ENCODE measurements at places on chromosomes 2 and 18.

- no peak for DNase-seq
Measured at GRCh38 chr2:192072261-192072660, 122.5 kb downstream of the TMEFF2 start.

DNA sequence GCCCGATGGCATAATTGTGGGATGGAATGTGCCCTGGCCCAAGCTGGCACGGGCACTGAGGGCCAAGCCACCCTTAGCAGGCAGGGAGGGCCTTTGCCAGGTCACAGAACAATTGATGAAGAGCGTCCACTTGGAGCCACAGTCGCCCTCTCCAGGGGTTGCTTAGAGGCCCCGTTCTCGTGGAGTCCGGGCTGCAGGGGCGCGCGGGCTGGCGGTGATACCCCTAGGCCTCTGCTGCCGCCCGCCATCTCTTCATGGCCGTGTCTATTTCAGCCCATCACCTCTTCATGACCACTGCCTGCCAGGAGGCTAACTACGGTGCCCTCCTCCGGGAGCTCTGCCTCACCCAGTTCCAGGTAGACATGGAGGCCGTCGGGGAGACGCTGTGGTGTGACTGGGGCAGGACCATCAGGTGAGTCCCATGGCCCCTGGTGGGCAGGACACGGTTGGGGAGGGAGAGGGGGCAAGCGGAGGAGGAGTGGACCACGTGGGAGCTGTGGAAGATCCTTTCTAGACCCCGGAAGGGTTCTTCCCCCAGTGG, 17.6 kb downstream of the RAMP1 start:
- no peak for DNase-seq

- DNase-seq: no peak
Measured at GRCh38 chr2:46855805-46856204, 59.8 kb downstream of the MCFD2 start.

- no peak for DNase-seq
Measured at GRCh38 chr2:69184224-69184623, 171.2 kb downstream of the ANTXR1 start.

DNA sequence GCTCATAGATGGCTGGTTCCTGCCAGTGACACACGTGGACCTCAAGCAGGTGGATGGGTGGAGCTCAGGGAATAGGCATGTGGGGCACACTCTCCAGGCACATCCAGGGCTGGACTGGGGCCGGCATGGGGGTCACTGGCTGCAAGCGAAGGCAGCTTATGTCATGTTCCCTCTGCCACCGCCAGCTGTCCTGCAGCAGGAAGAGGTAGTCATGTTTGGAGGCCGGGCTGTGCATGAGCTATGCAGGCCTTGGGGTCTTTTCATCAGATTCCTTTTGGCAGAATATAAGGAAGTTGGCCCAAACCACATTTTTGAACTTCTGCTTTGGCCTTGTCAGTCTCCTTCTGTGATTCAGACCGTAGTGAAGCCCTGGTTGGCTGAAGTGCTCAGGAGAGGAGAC, 61.5 kb downstream of the AGAP1 start:
- no peak for DNase-seq

DNA sequence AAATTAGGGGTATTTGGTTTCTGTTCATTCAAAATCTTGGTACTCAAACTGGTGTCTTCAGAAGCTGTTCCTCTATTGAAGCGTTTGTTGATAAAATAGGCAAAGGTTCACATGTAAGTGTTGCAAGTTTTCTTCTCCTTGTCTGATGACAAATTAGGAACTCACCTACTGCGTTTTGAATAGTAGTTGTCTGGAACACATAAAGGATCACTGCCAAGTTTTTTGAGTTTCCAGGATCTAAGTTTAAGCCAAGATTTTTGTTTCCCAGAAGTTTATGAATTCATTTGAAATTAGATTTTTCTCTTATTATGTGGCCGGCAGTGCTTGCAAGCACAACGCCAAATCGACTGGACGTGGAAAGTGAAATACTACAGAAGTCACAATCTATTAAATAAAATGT, 85.4 kb downstream of the ARHGEF33 start:
- no peak for DNase-seq

GRCh38 chr2:174561283-174561971, 36.2 kb downstream of the WIPF1 start:
- DNase-seq: peak; percentile 95

DNA sequence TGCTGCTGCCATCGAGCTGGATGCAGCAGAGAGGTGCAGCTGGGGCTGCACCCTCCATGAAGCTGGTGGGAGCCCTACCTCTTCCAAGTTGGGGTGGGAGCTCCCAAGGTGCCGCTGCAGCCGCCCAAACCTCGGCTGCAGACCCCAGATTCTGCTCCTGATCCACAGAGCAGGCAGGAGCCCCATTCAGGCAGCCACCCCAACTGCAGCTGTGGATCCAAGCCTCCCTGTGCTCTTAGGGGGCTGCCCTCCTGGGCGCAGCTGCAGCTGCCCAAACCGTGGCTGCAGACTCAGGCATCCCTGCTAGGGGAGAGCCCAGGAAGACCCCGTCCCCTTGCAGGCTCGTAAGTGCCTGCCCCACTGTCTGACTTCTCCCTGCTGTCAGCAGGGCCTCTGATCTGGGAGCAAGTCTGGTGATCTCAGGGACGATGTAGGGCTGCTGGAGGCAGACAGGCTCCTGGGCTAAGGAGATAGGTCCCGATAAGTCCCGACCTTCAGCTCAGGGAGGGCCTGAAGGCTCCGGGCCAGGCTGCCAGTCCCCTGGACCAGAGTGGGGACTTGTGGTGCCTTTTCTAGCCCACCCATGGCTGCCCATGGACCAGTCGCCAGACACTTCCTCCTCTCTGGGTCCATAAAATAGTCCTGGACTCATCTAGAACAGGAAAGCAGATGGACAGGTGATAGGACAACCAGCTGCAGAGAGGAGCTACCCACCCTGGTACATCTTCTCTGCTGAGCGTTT, 767.1 kb upstream of the CDH7 start:
- DNase-seq: no peak

DNA sequence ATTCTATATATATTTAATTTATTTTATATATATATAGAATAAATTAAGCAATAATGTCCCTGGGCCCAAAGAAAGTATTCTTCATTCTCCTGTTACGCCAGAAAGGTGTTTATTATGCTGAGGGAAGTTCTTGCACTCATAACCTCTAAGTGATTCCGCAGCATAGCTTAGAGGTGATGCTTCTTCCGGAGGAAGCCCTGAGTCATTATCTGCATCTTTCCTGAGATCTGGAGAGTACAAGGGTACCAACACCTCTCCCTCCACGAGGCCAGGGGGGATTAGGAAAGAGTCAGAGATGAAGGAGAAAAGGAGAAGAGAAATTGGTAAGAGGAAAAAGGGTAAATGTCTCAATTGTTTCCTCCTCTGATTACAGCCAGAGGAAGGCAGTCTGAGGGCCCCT, 43.1 kb upstream of the RTN4 start:
- no peak for DNase-seq

DNA sequence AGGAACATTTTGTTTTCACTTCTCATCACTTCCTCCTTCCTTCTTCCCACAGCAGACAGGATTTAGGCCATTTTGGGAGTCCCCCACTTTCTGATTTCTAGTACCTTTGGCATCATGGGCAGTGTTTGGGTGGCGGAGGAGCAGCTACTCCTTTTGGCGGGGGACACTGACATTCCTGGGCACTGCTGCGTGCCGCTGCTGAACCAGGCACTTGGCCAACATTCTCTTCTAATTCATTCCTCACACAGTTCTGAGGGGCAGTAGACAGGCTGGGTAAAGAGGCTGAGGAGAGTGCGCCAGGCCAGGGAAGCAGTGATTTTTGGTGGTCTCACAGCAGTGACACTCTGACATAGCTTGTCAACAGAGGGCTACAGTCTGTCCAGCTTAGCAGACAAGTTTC, 270.2 kb downstream of the LOXHD1 start:
- DNase-seq: peak; percentile 86

GRCh38 chr2:40654346-40654745, 202.5 kb upstream of the SLC8A1 start:
- no peak for DNase-seq

DNA sequence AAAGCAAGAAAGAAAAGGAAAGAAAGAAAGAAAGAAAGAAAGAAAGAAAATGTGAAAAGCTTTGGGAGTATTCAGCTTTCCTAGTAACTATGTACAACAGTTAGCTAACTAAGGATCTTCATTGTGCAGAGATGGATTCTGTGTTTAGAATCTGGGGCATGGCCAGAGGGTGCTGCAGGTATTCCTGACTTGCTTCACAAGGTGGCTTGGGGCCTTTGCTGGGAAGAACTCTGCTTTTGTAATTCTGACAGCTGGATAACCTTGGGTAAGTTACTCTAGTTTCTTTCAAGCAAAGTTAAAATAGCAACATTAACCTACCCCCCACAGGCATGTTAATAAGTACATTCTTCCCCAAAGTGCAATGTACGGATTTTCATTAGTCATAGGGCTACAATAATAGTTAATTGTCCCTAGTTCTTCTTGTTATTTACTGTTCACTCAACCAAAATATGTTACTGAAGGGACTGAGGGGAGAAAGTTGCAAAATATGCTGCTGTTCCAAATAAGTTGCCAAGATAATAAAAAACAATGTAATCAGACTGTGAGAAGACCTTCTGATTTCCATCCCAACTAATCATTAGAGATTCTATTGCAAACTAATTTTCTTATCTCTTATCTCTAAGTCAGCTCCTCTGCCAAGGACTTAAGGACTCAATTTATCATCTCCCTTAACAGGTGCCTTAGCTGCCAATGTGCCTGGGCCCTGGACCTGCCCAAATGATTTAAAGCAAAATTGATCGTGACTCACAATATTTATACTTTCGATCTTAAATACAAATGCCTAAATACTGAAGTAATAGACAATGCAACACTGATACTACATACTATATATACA, 50.3 kb downstream of the SERPINB8 start:
- DNase-seq: no peak

- peak; percentile 14 for DNase-seq
Measured at GRCh38 chr2:125745514-125745913, 910.4 kb upstream of the GYPC start.

DNA sequence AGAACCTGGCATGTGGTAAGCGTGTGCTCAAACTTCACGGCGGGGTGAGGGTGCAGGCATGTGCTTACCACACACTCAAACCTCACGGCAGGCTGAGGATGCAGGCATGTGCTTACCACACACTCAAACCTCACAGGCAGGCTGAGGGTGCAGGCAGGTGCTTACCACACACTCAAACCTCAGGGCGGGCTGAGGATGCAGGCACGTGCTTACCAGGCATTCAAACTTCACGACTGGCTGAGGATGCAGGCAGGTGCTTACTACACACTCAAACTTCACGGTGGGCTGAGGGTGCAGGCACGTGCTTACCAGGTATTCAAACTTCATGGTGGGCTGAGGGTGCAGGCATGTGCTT, 105.0 kb upstream of the ALKAL2 start:
- no peak for DNase-seq

GRCh38 chr2:179434357-179434756, 169.7 kb upstream of the SESTD1 start:
- DNase-seq: no peak

- DNase-seq: no peak
Measured at GRCh38 chr18:74486119-74486849, 9.9 kb upstream of the CNDP2 start.

- no peak for DNase-seq
Measured at GRCh38 chr2:42142547-42143184, 26.5 kb upstream of the EML4 start.

DNA sequence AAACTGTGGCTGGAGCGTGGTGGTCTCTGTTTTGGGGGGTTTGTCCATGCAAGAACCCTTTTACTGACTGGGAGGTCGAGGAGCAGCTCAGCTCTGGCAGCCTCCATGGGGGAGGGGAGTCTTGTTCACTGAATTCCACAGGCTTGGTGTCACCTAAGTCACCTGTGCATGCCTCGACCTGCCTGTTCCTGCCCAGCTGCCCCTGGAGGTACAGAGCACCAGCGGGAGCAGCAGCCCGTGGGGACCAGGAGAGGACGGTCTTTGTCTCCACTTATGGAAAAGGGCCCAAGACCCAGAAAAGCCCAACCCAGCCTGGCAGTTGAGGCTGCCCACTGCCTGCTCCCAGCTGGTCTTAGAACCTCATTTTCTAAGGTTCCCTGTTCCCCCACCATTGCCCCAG, 168.7 kb upstream of the AGAP1 start:
- DNase-seq: no peak

- DNase-seq: no peak
Measured at GRCh38 chr2:176574484-176575236, 305.4 kb downstream of the MTX2 start.

- DNase-seq: no peak
Measured at GRCh38 chr18:28768791-28769768, 592.1 kb upstream of the CDH2 start.

DNA sequence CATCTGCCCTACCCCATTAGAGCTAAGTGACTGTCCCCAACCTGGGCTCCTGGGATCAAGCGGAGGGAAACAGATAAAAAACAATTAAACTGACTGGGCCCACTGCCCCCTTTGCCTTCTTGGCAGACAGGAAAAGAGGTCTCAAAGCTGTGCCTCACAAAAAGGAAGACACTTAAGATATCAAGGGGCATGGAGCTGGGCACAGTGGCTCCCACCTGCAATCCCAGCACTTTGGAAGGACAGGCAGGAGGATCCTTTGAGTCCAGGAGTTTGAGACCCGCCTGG, 75.2 kb upstream of the SP3 start:
- DNase-seq: no peak

DNA sequence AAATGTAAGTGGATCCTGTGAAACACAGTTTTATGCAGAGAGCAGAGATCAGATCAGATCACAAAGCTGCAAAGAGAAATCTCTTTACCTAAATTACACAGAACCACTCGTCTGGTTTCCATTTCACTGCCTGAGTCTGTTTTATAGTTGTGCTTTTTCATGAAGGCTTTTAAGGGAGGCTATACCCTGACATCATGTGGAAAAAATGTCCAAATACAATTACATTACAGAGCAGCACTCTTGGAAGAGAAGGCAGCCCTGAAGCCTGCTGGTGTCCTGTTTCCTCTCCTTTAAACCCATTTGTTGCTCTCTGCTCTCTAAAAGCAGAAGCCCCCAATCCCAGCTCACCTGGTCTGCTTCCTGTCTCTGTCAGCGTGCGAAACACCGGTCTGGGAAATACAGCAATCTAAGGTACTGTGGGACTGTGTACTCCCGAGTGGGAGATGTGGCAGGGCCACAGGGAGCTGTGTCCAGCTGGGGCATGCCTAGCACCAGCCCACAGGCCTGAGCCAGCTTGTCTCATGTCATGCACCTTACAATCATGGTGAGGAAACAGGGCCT, 24.8 kb upstream of the ZFP36L2 start:
- no peak for DNase-seq

DNA sequence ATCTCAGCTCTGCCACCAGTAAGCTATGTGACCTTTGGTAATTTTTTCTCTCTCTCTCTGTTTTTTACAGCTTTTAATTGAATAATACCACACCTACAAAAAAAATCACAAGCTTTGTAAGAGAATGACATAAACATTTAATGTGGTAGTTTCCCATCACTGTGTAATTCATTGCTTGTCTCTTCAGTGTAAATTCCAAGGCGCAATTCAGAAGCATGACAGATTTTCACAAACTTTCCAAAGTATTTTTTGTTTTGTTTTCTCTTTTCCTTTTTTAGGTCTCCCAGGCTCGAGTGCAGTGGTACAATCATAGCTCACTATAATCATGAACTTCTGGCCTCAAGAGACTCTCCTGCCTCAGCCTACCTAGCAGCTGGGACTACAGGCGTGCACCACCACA, 25.0 kb upstream of the PPM1B start:
- DNase-seq: no peak

GRCh38 chr18:48908916-48909315, 41.8 kb downstream of the SMAD7 start:
- no peak for DNase-seq

- no peak for DNase-seq
Measured at GRCh38 chr2:105426626-105427292, 27.9 kb upstream of the FHL2 start.

Data from G401 (cell line).